ENCODE measurements at places on chromosomes 16 and 17.

DNA sequence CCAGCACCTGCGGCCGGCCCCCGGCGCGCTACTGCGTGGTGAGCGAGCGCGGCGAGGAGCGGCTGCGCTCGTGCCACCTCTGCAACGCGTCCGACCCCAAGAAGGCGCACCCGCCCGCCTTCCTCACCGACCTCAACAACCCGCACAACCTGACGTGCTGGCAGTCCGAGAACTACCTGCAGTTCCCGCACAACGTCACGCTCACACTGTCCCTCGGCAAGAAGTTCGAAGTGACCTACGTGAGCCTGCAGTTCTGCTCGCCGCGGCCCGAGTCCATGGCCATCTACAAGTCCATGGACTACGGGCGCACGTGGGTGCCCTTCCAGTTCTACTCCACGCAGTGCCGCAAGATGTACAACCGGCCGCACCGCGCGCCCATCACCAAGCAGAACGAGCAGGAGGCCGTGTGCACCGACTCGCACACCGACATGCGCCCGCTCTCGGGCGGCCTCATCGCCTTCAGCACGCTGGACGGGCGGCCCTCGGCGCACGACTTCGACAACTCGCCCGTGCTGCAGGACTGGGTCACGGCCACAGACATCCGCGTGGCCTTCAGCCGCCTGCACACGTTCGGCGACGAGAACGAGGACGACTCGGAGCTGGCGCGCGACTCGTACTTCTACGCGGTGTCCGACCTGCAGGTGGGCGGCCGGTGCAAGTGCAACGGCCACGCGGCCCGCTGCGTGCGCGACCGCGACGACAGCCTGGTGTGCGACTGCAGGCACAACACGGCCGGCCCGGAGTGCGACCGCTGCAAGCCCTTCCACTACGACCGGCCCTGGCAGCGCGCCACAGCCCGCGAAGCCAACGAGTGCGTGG is 1.5 kb downstream of the NTN1 start:
- peak; percentile 23 for DNase-seq

GRCh38 chr17:41962768-41963434 is 3.7 kb upstream of the CNP start:
- peak; percentile 52 for DNase-seq

DNA sequence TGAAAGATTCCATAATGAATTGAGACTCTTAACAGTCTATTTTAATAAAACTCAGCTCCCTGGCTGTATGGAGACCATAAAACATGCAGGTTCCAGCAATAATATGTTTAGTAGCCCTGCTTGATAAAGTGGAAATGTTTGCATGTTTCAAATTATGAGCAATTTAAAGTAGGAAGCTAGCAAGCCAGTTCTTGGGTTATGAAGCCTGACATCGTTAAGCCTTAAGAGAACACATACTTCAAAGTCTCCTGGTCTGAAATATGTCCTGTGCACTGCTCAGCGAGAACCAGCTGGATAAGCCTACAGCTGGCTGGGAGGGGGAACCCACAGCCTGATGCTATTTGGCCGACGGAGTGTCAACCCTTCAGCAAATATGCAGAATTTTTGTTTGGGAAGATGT is 140.3 kb downstream of the SALL1 start:
- DNase-seq, result no peak

- no peak for DNase-seq
Observed at GRCh38 chr16:10767127-10767526, 23.5 kb downstream of the NUBP1 start.

GRCh38 chr17:52271781-52272180 is 113.3 kb upstream of the CA10 start:
- no peak for DNase-seq

DNA sequence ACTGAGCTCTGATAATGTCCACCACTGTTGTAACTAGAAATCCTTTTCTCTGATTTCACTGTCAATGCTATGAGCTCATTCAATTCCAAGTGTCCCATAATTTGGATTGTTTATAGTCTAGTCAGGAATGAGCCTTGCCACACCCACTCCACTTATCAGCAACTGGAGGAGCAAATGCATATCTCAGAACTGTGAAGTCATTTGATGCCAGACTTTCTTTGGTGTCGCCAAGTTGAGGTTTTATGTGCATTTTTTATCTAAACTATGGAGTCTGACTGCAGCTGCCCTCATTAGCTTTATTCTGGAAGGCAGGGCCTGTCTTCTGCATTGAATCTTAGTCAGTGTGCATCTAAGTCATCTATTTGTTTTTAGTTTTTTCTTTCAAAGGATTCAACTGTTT is 361.3 kb downstream of the PMP22 start:
- no peak for DNase-seq

DNA sequence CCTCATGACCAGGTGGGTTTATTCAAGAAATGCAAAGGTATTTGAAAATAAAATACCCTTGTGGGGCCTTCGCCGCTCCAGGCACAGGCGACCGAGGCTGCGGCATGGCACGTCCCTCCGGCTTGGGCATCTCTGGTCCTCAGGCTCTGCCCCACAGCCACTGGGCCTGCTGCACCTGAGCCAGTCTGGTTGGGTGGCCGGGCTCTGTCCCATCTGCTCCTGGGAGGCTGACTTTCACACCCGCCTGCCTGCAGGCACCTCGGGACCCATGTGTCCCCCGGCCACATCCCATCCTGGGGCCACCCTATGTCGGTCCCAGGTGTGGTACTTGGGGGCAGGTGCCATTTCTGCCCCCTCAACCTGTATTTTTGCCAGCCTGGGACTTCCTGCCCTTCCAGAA is 20.9 kb downstream of the OSBPL7 start:
- no peak for DNase-seq

DNA sequence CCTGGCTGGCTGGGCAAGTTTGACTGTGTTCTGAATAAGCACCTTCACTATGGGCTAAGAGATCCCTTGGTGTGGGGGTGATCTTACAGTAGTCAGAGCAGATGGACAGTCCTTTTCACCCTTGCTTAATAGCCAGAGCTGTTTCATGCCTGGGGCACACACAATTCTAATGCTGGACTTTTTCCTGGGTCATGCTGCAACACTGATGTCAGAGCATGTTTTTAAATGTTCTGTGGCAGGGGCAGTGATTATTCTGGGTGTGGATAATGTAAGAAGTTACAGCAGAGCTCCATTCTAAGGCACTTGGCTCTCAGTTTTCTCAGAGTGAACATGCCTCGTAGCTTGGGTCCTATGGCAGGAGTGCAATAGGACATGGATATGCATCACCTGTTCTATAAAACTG is 4.0 kb upstream of the CD68 start:
- DNase-seq, result no peak

- no peak for DNase-seq
Observed at GRCh38 chr16:86231996-86232350, 278.4 kb upstream of the FOXF1 start.

GRCh38 chr16:58366247-58367031 is 25.8 kb upstream of the GINS3 start:
- peak; percentile 21 for DNase-seq

- DNase-seq, result no peak
Observed at GRCh38 chr17:73742948-73743381, 98.7 kb upstream of the SDK2 start.

- DNase-seq, result no peak
Observed at GRCh38 chr16:22977294-22977697, 163.3 kb downstream of the HS3ST2 start.

All from iris pigment epithelial cell (primary cell).